ENCODE measurements at places on chromosomes 6 and 20. TPM values are rescaled to one million over a fixed set of nuclear protein-coding genes. Genes with fewer than 3 reads are reported as not detected.

The MEI4 gene
- total RNA-seq, result 0.14 TPM

The PTGIS gene
- not detected for total RNA-seq

The TNXB gene
- total RNA-seq, result 17.8 TPM

The CYP39A1 gene
- total RNA-seq, result not detected

The CD93 gene
- 0.11 TPM for total RNA-seq

The PI16 gene
- total RNA-seq, result 0.65 TPM

The MYBL2 gene
- 0.13 TPM for total RNA-seq

The PERP gene
- total RNA-seq, result 0.27 TPM

The POM121L2 gene
- total RNA-seq, result not detected

The NPEPL1 gene
- total RNA-seq, result 44.8 TPM

The CLPSL2 gene
- not detected for total RNA-seq

The PDE7B gene
- 0.44 TPM for total RNA-seq

The JAG1 gene
- total RNA-seq, result not detected

The CFAP206 gene
- not detected for total RNA-seq

The PRSS35 gene
- total RNA-seq, result not detected

The NAPB gene
- 14.6 TPM for total RNA-seq

The CTAGE9 gene
- not detected for total RNA-seq

The GABRR2 gene
- total RNA-seq, result 1.2 TPM

The BMP7 gene
- total RNA-seq, result not detected

The NOTCH4 gene
- total RNA-seq, result 1.8 TPM

The POPDC3 gene
- not detected for total RNA-seq

The BRPF3 gene
- 38.6 TPM for total RNA-seq

The MYO6 gene
- total RNA-seq, result 1.8 TPM

The VPS16 gene
- 57.8 TPM for total RNA-seq

The HLA-DPB1 gene
- total RNA-seq, result 44.0 TPM

The RBBP9 gene
- 8.5 TPM for total RNA-seq

The HBS1L gene
- 96.9 TPM for total RNA-seq

The SLC22A1 gene
- total RNA-seq, result 1.5 TPM

The KCNK16 gene
- total RNA-seq, result not detected

The PKHD1 gene
- total RNA-seq, result not detected

The PCSK2 gene
- not detected for total RNA-seq

The CEP85L gene
- total RNA-seq, result 70.9 TPM

The PAX1 gene
- not detected for total RNA-seq

The TRAPPC3L gene
- not detected for total RNA-seq

The C6orf15 gene
- total RNA-seq, result not detected

The PTPRT gene
- total RNA-seq, result not detected

The LRFN2 gene
- not detected for total RNA-seq

The ADGRF1 gene
- total RNA-seq, result not detected

The LY86 gene
- 2.2 TPM for total RNA-seq

The LPIN3 gene
- 1.0 TPM for total RNA-seq

The C6orf163 gene
- 5.0 TPM for total RNA-seq

The EYA4 gene
- not detected for total RNA-seq

Data from naive thymus-derived CD8-positive, alpha-beta T cell (primary cell).